Tibial artery (tissue), 4 donors: ENCODE measurements at places on chromosomes 4 and X.

DNA sequence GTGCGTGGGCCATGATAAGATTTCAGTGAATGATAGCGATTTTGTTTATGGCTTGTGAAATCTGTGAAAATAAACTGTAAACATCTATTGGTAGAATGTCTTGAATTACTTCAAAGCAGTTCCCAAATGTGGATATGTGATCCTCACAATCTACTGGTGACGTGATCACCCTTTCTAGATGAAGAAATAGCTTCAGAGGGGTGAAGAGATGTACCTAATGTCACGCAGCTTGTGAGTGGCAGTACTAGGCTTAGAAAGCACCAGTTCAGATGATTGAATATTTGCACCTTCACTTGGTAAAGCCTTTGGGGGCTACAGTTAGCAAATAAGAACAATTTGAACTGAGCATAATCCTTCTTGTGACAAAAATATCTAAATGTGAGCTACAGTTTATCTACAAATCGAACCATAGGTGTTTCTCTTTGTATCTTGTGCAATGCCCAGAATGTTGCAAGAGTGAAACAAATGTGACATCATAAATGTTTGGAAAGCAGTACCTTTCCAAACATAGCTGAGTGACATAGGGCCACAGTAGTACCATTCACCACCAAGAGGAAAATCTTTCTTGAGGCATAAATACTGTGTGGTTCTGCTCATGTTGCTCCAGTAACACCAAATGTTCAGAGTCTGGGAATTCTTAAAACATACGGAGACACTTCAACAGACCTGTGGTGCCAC, 14.2 kb downstream of the PAK3 start:
- H3K4me3 ChIP-seq, result no peak overlapping the region
- DNase-seq, result no peak
- H3K4me1 ChIP-seq, result no peaks in the 10 kb centered on the region
- no peaks in the 10 kb centered on the region for H3K27me3 ChIP-seq
- H3K36me3 ChIP-seq, result peaks cover 6% of the 10 kb centered on the region

DNA sequence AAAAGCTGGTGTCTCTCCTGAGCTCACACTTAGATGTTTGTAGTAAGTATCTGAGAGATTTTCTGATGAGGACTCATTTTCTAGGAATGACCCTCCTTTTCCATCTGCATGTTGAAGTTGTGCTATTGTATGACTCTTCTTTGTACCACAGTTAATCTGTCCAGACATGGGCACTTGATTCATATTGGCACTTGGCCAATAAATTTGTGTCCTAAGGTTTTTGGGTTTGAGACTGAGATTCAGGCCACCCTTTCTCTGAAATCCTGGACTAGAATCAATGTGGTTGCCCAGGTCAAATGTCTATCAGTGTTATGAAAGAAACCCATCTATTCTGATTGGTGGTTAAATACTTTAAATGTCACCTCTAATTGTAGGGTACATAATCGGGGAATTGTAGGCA, 869.0 kb downstream of the SH3BGRL start:
- no peak overlapping the region for H3K27ac ChIP-seq
- no peak overlapping the region for H3K4me3 ChIP-seq

- H3K4me3 ChIP-seq, result no peak overlapping the region
- DNase-seq, result no peak
- H3K27me3 ChIP-seq, result no peaks in the 10 kb centered on the region
- no peak overlapping the region for H3K27ac ChIP-seq
These were observed 54.1 kb downstream of the SHROOM3 start for GRCh38 chr4:76488888-76489685.

DNA sequence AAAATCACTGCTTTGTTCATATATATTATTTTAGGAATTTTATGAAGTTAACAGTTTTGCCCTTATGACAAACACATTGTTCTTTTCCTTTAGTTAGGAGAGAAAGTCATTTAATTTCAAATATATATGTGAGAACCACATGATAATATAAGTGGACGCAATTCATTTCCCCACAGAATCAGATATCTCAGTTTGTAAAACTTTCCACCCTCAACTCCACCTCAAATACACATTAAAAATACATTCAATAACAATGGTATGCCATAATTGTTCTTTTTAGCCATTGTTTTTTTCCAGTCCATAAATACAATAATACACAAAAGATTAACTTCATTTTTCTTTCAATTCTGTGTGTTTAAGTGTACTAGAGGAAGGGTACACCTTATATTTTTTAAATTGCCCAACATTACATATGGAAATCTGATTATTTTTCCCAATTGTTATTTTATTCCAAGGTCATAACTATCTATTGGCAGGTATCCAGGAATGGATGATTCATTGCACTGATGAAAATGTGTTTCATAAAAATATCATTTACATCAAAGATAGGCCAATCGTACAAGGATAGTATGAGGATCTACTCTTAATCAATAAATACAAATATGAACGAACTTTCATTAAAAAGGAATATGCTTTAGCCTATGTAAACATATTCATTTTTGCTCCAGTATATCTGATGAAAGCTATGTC, 125.0 kb downstream of the PPP3CA start:
- H3K36me3 ChIP-seq, result no peaks in the 10 kb centered on the region
- no peaks in the 10 kb centered on the region for H3K4me1 ChIP-seq
- DNase-seq, result no peak
- no peaks in the 10 kb centered on the region for H3K27me3 ChIP-seq
- no peak overlapping the region for H3K4me3 ChIP-seq

- no peaks in the 10 kb centered on the region for H3K36me3 ChIP-seq
- H3K27ac ChIP-seq, result no peak overlapping the region
- H3K4me3 ChIP-seq, result no peak overlapping the region
- no peaks in the 10 kb centered on the region for H3K27me3 ChIP-seq
- H3K4me1 ChIP-seq, result no peaks in the 10 kb centered on the region
- DNase-seq, result no peak
These were observed 18.5 kb upstream of the BDH2 start for GRCh38 chr4:103118166-103118565.

DNA sequence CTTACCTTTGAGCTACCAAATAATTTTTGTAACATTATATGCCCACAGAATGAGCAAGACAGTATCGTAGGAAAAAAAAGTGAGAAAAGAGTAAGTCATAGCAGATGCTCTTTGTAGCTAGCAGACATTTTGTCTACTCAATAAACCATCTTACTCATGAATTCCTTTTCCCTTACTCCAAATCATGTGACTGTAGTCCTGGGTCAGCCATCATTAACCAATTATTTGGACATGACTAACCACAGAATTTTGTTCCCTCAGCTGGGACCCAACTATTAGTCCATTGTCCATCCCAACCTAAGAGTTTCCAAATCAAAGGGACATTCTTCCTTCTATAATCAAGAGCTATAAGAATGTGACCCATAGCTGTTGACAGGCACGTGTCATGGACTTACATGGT, 11.4 kb downstream of the UBE2D3 start:
- no peaks in the 10 kb centered on the region for H3K27me3 ChIP-seq
- no peak overlapping the region for H3K27ac ChIP-seq
- no peaks in the 10 kb centered on the region for H3K36me3 ChIP-seq

DNA sequence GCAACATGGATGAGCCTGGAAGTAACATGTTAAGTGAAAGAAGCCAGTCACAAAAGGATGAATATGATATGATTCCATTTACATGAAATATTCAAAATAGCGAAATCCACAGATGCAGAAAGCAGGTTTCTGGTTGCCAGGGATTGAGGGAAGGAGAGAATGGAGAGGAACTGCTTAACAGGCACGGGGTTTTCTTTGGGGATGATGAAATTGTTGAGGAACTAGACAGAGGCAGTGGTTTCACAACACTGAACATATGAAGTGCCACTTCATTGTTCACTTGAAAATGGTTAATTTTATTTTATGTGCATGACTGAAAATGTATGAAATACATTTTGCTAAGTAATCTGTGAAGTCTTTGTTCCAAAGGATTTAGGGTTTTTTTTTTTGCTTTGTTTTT, 182.5 kb upstream of the TBL1X start:
- no peak overlapping the region for H3K4me3 ChIP-seq
- no peaks in the 10 kb centered on the region for H3K36me3 ChIP-seq
- no peaks in the 10 kb centered on the region for H3K27me3 ChIP-seq
- no peak for DNase-seq
- no peaks in the 10 kb centered on the region for H3K4me1 ChIP-seq

GRCh38 chr4:165630671-165631070, 242.4 kb upstream of the TLL1 start:
- H3K36me3 ChIP-seq, result no peaks in the 10 kb centered on the region
- DNase-seq, result no peak
- no peak overlapping the region for H3K27ac ChIP-seq

DNA sequence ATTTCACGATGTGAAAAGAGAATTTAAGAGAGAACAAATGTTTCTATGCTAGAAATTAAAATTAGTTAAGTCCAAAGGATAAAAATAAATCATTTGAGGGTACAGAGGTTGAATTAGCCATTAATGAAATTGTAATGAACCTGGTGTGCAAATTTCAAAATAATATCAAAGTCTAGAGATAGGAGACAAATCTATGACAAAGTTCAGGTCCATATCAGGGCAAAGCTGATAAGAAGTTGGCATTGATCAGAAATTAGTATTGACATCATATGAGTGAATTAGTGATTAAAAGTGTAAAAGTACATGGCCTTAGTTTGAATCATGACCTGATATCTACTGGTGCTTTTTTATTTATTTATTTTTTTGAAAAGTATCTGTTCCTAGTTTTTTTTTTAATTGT, 33.8 kb upstream of the UGT2A3 start:
- no peaks in the 10 kb centered on the region for H3K36me3 ChIP-seq
- no peak overlapping the region for H3K27ac ChIP-seq
- H3K27me3 ChIP-seq, result no peaks in the 10 kb centered on the region

DNA sequence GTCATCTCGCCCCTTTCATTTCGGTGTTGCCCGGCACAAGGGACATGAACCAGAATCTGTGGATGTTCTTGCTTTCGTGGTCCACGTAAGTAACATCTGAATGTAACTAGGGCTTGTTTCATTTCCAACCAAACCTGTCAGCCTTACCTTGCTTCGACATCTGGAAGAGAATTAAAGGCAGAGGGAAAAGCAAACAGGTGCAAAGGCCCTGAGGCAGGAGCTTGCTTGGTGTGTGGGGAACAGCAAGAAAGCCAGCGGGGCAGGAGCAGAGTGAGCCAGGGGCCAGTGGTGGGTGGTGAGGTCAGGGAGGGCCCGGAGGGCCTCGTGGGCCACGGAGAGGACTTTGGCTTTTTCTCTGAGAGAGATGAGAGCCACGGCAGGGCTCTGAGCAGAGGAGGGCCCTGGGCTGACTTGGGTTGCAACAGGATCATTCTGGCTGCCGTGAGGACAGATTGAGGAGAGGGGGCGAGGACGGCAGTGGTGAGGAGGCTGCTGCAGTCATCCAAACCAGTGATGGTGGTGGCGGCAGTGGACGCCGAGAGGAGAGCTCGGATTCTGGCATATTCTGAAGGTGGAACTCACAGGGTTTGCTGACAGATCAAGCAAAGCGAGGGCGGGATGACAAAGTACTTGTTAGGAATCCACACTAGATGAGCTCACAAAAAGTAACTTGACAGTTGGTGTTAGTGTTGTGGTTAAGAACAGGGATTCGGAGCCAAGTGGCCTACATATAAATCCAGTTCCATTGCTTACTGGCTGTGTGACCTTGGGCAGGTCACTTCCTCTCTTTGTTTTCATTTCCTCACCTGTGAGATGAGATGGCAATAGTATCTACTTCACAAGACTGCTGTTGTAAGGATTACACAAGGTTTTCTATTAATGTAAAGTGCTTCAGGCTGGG, 6.8 kb upstream of the WDR13 start:
- DNase-seq, result no peak
- H3K4me3 ChIP-seq, result no peak overlapping the region
- H3K27ac ChIP-seq, result no peak overlapping the region
- no peaks in the 10 kb centered on the region for H3K36me3 ChIP-seq

- H3K27me3 ChIP-seq, result no peaks in the 10 kb centered on the region
- peaks cover 42% of the 10 kb centered on the region for H3K36me3 ChIP-seq
- no peak overlapping the region for H3K4me3 ChIP-seq
- H3K27ac ChIP-seq, result no peak overlapping the region
- DNase-seq, result no peak
These were observed 5.1 kb downstream of the PIGG start for GRCh38 chr4:504076-504475.

- H3K4me1 ChIP-seq, result no peaks in the 10 kb centered on the region
- H3K27me3 ChIP-seq, result no peaks in the 10 kb centered on the region
- H3K36me3 ChIP-seq, result no peaks in the 10 kb centered on the region
- H3K4me3 ChIP-seq, result no peak overlapping the region
- H3K27ac ChIP-seq, result no peak overlapping the region
These were observed 206.3 kb downstream of the PDGFC start for GRCh38 chr4:156765277-156765676.

GRCh38 chr4:99091216-99091575, 2.6 kb upstream of the ADH5 start:
- no peaks in the 10 kb centered on the region for H3K36me3 ChIP-seq
- H3K4me1 ChIP-seq, result no peaks in the 10 kb centered on the region
- DNase-seq, result no peak
- H3K4me3 ChIP-seq, result peak overlapping the region; percentile 82

- no peak overlapping the region for H3K27ac ChIP-seq
- no peaks in the 10 kb centered on the region for H3K27me3 ChIP-seq
- DNase-seq, result no peak
- H3K36me3 ChIP-seq, result no peaks in the 10 kb centered on the region
- H3K4me1 ChIP-seq, result peaks cover 7% of the 10 kb centered on the region
These were observed 40.5 kb downstream of the CLDN34 start for GRCh38 chrX:10007621-10008020.

GRCh38 chrX:69615342-69615741, 571 bp upstream of the EDA start:
- H3K36me3 ChIP-seq, result no peaks in the 10 kb centered on the region
- peak overlapping the region; percentile 74 for H3K4me3 ChIP-seq
- DNase-seq, result no peak
- H3K4me1 ChIP-seq, result no peaks in the 10 kb centered on the region
- H3K27me3 ChIP-seq, result no peaks in the 10 kb centered on the region

GRCh38 chr4:119135721-119136121, at the start of gene MYOZ2:
TSS of gene MYOZ2 (plus strand) at chr4:119135832. CDS start at chr4:119136526, 694 bp downstream.
- DNase-seq, result no peak
- H3K36me3 ChIP-seq, result no peaks in the 10 kb centered on the region
- no peaks in the 10 kb centered on the region for H3K4me1 ChIP-seq
- peak within 1 kb of the TSS; percentile 39 for H3K27ac ChIP-seq
- H3K27me3 ChIP-seq, result no peaks in the 10 kb centered on the region
- H3K4me3 ChIP-seq, result no peak within 1 kb of the TSS

- no peak overlapping the region for H3K27ac ChIP-seq
- DNase-seq, result no peak
- no peak overlapping the region for H3K4me3 ChIP-seq
These were observed 43.8 kb downstream of the PDS5A start for GRCh38 chr4:39933671-39934590.
